ENCODE measurements at places on chromosomes 13 and 19.

DNA sequence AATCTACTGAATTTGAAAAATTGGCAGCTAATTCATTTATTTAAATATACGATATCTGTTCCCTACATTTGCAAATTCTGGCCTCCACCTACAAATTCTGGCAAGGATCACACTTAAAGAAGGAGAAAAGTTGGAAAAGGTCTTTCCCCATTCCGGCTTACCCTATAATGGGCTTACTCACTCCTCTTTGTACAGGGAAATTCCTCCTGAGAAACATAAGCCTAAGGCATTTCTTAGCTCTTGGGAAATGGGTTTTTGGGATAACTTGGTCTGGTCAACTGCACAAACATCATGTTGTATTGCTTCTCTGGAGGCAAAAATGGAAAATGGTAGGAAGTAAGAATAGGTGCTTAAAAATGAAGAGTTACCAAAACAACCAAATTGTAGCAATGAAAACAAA, 25.5 kb downstream of the KCTD12 start:
- no peak for DNase-seq

DNA sequence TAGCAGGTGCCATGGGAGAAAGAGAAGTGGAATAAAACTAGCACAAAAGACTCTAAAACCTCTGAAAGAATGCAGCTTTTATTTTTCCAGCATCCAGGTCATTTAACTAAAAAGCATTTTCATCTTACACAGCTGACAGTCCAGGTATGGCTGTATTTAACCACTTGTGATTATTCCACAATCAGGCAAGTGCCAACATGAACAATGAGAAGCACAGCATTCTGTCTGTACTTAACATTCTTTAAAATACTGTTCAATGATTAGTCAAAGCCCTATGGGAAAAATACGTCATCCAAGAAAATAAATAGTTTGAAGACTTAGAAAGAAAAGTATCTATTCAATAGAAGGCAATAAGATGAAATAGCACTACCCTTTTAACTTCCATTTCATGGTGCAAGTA, 246.9 kb downstream of the LIG4 start:
- DNase-seq, result no peak

GRCh38 chr13:97710797-97711196, 242.7 kb upstream of the IPO5 start:
- DNase-seq, result no peak

- DNase-seq, result no peak
Measured at GRCh38 chr13:76975863-76976262, 16.0 kb upstream of the CLN5 start.

DNA sequence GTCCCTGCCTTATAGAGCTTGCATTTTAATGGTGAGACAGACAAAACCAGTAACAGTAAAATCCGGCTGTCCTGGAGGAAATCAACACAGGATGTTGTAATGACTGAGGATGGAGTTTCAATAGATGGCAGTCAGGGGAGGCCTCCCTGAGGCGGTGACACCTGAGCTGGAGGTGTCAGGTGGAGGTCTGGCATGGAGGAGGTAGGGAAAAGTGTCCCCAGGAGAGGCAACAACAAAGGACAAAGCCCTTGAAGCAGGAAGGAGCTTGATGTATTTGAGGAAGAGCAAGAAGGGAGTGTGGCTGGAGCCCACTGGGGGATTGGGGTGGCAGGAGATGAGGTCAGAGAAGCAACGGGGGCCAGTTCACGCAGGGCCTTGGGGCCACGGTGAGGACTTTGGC, 7.8 kb downstream of the GRIN2D start:
- DNase-seq, result no peak

All from putamen (tissue), 1 donor.